Head of caudate nucleus (tissue), 42 donors: ENCODE measurements at places on chromosomes 1 and 21.

GRCh38 chr1:29259802-29260441 lies 23.6 kb downstream of the PTPRU start:
- peak; percentile 43 for DNase-seq

- DNase-seq, result peak; percentile 90
Observed at GRCh38 chr21:26845066-26845758, at the start of gene ADAMTS1. Gene ADAMTS1, minus strand, starts transcription at chr21:26845409. Its CDS starts 455 bp downstream, at chr21:26844954.

GRCh38 chr1:58805716-58806571 lies 22.1 kb upstream of the JUN start:
- no peak for DNase-seq

DNA sequence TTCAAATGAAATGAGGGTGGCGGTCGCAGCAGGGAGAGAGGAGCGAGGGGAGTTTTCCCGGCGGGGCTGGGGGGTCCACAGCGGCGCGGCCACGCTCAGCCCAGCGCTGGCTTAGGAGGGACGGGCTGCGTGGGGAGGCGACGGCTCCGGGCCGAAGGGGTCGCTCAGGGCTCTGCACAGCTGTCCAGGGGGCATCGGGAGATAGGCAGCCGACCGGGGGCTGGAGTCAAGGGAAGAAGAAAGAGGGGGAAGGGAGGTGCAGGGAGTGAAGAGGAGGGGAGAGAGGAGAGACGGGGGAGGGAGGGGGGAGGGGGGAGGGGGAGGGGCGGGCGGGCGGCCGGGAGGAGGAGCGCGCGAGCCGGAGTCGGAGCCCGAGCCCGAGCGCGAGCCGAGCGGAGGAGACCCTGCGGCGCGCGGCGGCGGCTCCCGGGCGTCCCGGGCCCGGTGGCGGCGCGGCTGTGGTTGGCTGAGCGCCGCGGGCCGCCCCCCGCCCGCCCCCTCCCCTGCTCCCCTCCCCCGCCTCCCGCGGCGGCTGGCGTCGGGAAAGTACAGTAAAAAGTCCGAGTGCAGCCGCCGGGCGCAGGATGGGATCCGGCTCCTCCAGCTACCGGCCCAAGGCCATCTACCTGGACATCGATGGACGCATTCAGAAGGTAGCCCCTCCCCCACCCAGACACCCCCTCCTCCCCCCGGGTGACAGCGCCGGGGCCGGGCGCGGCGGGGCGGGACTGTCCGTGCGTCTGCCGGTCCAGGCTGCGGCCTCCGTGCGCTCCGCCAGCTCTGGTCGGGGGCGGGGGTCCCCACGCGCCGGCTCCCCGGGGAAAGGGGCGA lies at the start of gene PDE9A:
Gene PDE9A, plus strand, starts transcription at position 391 of the 831 bp plus-strand sequence. Its CDS starts 194 bp downstream, at position 585.
- peak; percentile 51 for DNase-seq

- no peak for DNase-seq
Observed at GRCh38 chr1:171468120-171468750, 17.1 kb upstream of the PRRC2C start.

DNA sequence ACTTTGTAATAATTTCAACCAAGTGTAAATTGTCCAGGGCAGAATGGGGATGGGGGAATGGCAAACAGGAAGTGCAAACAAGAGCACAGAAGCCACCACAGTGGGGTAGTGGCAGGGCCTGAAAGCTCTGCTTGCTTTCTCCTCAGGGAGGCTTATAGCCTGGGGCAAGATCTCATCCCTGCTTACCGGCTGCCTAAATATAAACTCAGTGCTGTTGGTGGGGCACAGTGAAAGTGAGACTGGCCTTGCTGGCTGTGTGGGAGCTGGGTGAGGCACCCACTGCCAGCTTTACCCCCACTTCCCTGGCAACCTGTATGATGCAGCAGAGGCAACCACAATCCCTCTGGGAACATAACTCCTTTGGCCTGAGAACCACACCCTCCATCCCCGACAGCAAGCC lies 15.2 kb downstream of the STYXL2 start:
- DNase-seq, result no peak

DNA sequence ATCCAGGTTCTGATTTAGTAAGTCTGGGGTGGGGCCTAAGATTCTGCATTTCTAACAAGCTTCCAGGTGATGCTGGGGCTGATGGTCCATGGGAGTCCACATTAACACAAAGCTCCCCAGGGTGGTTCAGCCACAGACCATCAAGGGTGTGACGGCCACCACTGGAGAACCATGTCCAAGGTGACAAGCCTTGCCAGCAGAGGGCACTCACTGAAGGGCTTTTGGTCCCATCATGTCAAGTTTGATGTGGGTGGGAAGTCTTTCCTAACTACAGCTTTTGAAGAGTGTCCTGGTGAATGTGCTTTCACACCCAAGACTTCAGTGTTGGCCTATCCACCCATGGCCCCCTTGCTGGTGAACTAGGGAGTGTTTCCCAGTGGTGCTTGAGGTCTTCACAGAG lies 67.1 kb downstream of the UBE2T start:
- DNase-seq, result peak; percentile 13

DNA sequence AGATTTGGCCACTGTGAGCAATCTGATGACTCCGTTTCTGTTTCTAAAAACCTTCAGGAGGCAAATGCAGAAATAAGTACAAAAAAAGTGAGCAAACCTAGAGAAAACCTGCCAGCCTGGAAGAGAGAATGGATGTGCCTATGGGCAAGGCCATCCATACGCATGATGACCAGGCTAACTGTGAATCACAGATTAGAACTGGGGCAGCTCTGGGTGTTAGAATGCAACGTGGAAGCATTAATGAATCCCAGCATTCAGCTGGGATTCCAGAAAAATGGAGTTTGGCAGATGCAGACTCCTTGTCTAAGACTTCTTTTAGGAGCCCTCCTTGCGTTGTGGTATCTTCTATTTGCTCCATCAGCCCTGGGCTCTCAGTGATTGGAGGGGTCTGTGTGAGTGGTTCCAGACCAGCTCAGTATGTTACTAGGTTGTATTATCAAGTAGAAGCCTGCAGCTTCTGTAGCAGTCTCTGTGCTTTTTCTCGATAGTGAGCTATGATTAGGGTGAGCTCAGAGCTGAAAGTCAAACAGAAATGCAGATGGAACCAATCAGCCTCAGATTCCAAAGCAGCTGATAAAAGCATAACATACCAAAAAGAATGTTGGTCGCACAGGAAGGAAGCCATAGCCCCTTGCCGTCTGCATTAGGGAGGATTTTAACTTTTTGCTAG lies 154.0 kb downstream of the PSMG1 start:
- DNase-seq, result no peak

- no peak for DNase-seq
Observed at GRCh38 chr21:31363720-31364119, 19.7 kb upstream of the TIAM1 start.

DNA sequence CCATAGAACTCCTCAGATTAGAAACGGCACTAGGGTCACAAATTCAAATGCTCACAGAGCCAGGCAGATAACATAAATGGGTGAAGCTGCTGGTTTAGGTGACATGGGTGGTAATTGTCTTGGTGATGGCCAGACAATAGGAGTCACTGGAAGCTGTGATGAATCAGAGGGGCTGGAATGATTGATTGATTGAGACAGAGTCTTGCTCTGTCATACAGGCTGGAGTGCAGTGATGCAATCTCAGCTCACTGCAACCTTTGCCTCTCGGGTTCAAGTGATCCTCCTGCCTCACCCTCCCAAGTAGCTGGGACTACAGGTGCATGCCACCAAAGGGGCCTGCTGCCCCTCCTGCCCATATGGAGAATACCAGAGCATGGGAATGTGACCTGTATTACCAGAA lies 63.0 kb downstream of the HIVEP3 start:
- DNase-seq, result no peak

DNA sequence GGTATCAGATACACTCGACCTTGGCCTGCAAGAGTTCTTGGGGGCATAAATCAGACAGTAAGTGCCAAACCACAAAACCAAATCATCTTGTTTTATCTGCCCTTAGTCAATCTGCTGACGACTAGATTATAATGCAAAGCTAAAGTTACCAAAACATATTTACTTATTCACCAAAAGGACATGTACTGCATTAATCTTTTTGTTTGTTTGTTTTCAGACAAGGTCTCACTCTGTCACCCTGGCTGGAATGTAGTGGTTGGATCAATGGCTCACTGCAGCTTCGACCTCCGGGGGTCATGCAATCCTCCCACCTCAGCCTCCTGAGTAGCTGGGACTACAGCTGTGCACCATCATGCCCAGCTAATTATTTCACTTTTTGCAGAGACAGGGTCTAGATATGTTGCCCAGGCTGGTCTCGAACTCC lies 114.7 kb downstream of the APP start:
- DNase-seq, result no peak

DNA sequence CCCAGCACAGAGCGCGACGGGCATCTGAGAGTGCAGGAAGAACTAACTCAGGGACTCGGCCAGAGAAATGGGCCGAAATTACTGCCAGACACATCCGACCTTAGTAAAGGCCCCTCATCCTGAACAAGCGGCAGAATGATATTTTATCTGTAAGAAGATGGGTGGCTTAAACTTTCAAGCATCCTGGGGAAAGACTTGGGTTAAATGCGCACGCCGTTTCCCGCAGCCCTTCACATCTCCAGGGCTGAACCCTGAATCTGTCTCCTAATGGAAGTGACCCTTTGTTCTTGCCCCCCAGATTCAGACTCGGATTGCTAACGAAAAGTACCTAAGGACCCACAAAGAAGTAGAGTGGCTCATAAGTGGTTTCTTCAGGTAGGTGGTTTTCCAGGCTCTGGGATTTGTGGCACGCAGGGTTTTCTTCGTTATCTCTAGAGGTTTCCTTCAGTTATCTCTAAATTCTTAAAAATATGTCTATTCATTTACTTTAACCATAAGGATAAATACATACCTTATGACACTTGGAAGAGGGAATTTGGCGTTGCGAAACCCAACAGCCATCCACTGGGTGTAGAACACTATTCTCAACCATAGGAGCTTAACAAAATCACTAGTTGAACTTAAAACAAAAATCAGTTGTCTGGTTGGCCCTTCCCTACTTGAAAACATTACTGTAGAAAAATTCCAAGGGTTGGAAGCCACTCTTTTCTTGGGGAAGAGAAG lies 627 bp downstream of the RIIAD1 start:
- no peak for DNase-seq

DNA sequence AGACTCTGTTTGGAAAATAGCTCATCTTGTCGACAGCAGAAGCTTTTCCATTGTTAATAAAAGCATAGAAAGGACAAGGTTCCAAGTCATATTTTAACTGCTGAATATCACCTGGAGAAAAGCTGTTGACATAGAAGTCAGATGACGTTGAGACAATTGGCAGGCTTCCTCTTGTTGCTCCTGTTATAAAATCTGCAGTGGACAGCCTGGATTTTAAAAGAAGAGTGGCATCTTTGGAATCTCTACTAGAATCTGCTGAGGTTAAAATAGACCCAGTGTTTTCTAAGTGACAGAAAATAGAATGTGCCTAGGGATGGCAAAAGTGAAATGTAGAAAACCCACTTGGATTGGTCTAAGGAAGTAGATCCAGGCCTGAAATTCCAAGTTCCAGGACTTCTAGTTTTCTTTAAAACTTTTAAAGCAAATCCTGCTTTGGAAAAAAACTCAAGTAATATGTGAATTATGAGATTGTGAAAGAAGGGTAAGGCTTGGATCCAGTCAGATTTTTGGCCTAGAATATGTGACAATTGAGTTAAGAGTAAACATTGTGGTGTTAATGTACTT lies 53.6 kb upstream of the NEXN start:
- no peak for DNase-seq

GRCh38 chr1:152130186-152130585 lies 14.9 kb upstream of the TCHH start:
- DNase-seq, result no peak

GRCh38 chr1:9292361-9293240 lies at the start of gene SPSB1:
Gene SPSB1, plus strand, starts transcription at chr1:9292894. Its CDS starts 62,998 bp downstream, at chr1:9355892.
- peak; percentile 76 for DNase-seq

DNA sequence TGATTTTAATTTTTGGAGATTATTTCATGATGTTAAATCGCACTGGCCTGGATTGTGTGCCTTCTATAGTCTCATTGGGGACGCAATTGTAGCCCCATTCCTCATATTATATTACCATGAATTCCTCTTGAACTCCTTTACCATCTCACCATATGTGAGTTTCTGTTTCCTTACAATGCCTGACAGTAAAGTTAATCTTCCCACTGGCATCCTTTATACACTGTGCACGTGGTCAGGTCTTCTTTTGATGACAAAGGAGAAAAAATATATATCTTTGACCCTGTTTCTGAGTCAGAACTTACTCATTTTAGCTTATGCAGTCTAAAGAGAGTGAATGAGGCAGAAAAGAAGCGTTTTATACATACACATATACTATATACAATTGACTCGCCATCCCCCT lies 774 bp upstream of the ABL2 start:
- no peak for DNase-seq

DNA sequence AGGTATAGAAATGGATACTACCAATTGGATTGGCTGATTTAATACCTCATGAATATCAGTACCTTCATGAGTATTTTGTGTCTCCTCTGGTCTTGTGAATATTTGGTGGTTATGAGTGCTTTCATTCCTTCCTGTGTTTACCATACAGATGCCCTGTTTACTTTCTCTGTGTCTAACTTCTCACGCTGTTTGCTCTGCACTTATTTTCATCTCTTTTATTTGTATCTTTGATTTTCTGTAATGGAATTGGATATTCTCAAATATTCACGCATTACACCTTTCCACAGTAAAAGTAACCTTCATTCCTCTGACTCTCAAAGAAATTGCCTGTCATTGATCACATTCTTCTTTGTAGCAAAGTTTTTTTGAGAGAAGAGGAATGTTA lies 16.8 kb downstream of the CNST start:
- DNase-seq, result no peak

GRCh38 chr1:42743317-42744147 lies 3.5 kb upstream of the CLDN19 start:
- no peak for DNase-seq

- no peak for DNase-seq
Observed at GRCh38 chr1:71045463-71046028, 2.1 kb downstream of the PTGER3 start.

DNA sequence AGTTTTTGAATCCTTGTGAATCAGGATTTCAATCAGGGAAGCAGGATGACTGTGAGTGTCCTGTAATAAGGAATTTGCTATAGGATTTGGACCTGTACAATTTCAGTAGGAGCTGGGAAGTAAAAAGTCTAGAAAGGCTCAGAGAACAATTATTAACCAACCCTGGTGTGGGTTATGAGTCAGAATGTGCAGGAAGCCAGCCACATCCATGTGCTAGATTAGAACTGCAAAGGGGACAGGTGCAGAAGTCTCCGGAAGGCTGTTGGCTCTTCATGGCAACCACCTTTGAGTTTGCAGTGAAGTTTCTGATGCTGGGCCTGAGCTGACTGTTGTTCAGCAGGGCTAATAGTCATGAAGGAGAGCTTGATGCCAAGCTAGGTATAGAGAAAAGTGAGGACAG lies 70.7 kb downstream of the SPATA46 start:
- no peak for DNase-seq

DNA sequence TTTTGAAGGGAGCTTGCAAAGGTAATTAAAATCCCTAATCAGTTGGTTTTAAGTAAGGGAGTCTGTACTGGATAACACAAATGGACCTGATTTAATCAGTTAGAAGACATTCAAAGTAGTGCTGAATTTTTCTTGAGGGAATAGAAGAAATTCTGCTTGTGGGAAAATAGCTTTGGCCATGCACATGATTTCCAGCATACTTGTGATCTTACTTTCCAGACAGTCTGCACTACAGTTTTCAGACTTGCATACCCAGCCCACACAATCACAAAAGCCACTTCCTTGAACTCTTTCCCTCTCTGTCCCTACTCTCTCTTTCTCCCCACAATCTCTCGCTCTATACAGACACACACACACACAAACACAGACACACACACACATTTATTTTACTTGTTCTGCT lies 852.1 kb downstream of the PLA2G4A start:
- no peak for DNase-seq
